ENCODE measurements at places on chromosomes 1 and 21.

DNA sequence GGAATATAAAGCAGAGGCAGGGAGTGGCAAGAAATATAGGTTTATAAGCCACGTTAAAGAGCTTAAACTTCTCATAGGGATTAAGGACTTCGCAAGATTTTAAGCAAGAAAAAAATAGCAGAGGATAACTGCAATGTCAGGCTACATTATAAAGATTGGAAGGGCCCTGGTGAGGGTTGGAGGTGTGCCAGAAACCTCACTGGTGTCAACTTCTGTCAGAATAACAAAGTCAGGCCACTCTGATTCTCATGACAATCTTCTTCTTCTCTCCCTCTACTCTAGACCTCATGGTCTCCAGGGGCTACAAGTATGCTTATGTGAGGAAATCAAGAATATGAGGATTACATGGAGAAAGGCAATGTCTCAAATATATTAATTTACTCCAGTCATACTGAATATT lies 32.6 kb upstream of the FMO2 start:
- DNase-seq, result no peak

DNA sequence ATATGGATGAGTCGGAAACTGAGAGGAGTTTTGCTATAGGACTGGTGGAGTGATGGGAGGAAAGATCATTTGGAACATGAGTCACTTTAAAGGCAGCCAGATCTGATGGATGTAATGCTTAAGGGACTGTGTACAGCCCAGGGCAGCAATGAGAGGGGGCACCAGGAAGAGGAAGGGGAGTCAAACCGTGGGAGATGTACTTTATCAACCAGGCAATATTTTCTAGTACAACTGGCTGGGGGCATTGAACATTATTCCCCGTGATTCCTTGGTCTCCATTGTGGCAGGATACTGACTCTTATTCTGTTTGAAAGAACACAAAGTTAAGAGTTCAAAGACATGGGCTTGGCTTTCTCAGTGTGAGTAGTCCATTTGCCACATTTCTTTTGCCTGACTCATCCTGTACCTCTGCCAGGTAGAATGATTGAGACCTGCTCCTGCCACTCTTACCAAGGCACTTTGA lies 268.2 kb upstream of the NR5A2 start:
- peak; percentile 32 for DNase-seq

GRCh38 chr1:215673943-215674342 lies 106.8 kb downstream of the KCTD3 start:
- no peak for DNase-seq

- DNase-seq, result no peak
These were observed 50.1 kb upstream of the ERRFI1 start for GRCh38 chr1:8076176-8076575.

DNA sequence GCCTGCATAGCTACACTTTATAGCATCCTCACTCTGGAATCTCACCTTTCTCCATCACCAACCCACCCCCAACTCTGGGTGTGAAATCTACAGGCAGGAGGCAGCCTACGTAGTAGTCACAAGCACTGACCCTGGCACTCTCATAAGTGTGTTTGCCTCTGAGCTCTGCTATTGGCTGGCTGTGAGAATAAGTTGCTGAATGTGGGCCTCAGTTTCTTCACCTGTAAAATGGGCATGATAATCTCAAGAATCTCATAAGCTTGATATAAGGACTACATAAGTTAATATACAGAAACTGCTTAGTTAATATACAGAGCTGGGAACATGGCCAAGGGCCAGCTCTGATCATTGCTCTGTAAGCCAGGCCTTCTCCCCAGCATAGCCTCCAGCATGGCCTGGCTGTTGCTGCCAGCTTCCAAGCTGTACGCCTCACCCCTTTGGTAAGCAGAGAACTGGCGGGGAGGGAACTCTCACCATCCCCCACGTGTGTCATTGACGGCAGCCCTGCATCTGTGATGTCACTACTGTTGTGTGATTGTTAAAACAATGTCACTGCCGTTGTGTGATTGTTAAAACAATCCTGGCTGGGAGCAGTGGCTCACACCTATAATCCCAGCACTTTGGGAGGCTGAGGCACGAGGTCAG lies 53.3 kb downstream of the SYF2 start:
- DNase-seq, result no peak

GRCh38 chr1:7771823-7772299 lies 765 bp downstream of the VAMP3 start:
- DNase-seq, result peak; percentile 20

- no peak for DNase-seq
These were observed 75.8 kb downstream of the TRIM33 start for GRCh38 chr1:114435088-114435715.

DNA sequence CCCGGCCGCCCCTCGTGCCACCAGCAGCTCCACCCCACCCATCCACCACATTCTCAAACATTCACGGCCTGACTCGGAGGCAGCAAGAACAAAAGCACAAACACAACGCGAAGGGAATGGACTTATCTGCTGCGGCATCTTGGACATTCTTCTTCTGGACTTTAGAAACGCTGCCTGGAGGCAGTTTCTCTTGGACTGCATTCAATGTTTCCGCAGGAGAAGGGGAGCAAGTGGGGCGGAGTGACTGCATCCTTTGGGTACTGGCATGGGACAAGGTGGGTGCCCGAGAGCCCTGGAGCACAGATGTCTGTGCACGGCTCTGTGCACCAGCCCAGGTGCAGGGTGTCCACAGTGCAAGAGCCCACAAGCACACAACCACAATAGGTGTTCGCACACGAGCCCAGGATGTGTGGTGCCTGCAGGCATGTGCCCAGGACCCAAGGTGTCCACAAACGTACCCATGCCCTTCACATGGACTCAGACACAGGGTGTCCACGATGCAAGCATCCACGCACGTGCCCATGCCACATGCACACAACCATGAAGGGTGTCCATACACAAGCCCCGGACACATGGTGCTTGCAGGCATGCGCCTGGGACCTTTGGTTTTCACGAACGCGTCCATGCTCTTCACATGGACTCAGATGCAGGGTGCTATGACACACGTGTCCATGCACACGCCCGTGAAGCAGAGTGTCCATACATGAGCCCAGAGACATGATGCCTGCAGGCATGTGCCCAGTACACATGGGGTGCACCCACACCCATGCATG lies 53.6 kb downstream of the WNT9A start:
- no peak for DNase-seq

DNA sequence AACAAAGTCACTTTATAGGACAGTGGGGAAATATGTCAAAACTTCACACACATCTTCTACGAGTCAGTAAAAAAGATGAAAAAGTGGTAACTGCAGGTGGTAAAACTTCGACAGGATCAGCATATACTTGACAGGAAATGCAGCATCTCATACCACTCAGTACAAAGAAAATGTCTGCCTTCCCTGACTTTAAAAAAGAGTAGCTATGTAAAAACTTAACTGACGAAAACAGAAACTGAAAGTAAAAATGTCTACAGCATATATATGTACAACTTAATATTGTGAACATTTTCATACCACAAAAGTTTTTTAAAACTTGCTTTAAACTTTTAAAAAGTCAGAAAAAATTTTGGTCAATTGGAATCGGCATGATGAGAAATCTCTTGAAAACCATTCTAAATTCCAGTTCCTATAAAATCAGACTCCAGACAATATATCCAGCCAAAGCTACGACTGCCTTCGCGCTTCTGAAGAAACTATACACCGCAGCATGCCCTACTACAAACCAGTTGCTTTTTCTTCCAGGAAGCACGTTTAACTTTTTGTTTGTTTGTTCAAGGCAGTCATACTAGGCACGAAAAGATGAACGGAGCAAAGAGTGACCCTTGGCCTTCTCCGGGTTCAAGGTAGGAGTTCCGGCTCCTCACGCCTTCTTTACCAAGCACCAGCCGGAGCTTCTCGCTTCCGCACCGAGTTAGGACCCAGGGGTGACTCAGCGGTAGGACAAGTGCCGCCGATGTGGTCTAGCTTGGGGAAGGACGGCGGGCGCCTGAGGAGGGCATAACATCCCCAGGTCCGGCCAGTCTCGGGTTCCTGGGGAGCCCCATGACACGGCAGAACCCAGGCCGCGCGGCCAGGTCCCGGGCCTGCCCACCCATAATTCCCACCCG lies 612 bp downstream of the PSMA5 start:
- DNase-seq, result peak; percentile 38

GRCh38 chr1:110676970-110677369 lies 2.2 kb upstream of the KCNA3 start:
- no peak for DNase-seq

DNA sequence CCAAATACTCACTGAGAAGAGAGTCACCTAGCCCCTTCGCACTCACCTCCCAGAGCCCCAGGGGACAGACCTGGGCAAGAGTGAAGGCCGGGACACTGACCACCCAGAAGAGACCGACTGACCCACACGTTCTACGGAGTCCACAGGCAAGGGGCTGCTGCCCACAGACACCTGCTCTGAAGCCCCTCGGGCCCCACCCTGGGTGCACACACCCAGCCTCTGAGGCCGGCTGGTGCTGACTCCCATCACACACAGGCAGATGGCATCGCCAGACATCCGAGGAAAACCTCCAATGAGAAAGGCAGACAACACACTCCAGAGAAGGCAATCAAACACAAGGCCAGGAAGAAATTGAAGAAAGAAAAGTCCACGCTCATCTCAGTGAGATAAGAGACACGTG lies 22.1 kb downstream of the WDR4 start:
- DNase-seq, result no peak

DNA sequence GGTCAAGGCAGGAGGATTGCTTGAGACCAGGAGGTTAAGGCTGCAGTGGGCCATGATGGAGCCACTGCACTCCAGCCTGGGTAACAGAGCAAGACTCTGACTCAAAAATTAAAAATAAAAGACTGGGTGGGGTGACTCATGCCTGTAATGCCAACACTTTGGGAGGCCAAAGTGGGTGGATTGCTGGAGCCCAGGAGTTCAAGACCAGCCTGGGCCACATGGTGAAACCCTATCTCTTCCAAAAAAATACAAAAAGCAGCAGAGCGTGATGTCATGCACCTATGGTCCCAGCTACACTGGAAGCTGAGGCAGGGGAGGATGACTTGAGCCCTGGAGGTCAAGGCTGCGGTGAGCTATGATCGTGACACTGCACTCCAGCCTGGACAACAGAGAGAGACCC lies 44.4 kb upstream of the COX20 start:
- DNase-seq, result no peak
